ENCODE measurements at places on chromosomes 1 and 21.

GRCh38 chr1:185376840-185377635, 60.0 kb upstream of the IVNS1ABP start:
- DNase-seq: peak; percentile 53

DNA sequence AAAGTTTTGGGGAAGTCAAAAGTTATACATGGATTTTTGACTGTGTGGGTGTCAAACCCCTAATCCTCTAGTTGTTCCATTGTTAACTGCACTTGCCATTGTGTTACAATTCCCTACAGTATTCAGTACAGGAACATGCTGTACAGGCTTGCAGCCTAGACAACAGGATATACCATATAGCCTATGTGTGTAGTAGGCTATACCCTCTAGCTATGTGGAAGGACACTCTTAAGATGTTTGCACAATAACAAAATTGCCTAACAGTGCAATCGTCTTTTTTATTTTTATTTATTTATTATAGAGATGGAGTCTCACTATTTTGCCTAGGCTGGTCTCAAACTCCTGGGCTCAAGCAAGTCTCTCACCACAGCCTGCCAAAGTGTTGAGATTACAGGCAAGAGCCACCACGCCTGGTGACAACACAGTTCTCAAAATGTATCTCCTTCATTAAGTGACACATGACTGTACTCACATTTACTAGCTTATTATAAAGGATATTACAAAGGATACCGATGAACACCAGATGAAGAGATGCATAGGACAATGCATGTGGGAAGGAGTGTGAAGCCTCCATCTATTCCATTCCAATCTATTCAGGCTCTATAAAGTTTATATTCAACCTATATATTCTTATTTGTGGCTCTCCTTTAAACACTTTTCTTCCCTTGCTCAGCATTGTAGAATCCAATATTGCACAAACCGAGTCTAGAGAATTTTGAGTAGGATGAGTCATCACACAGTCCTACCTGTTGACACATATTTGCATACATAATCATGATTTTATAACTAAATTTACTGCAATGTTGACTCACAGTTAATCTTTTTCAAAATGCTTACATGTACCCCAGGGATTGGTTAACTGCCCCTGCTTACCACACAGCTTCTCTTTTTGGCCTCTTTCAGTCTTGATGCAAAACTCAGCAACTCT, 28.4 kb upstream of the CEP350 start:
- no peak for DNase-seq

DNA sequence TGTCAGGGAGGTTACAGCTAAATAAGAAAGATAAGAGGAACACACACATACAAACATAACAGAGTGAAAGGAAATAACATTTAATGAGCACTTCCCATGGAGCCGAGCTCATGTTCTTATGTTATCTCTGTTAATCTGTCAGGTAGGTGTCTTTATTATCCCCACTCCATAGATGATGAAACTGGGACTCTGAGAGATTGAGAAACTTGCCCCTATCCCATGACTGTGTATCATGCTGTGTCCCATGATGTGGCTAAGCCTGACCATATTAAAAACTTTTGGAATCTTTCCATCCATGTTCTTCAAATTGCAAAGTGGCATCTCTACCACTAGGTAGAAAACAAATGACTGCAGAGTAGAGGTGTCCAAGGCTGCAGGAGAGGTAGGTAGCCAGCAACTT, 285.2 kb upstream of the SGIP1 start:
- no peak for DNase-seq

GRCh38 chr1:156214024-156214748, 1.4 kb downstream of the PMF1 start:
- DNase-seq: peak; percentile 59

DNA sequence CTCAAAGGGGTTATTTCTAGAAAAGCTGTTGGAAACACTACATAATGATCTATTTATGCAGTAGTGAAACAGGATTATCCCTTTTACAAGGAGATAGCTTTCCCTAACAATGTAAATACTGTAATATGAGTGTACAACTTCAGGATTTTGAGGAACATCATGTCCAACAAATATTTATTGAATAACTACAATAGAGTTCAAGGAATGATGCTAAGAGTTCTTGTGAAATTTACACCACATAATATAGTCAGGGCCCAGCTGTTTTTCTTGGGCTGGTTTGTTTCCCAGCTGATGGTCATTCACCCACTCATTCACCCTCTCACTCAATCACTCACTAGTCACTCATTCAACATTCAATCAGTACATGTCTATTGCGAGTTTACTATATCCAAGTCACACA, 12.3 kb upstream of the LYPLAL1 start:
- DNase-seq: no peak

- DNase-seq: peak; percentile 38
Measured at GRCh38 chr21:33019885-33020557, 5.7 kb upstream of the OLIG2 start.

- peak; percentile 85 for DNase-seq
Measured at GRCh38 chr21:42833439-42833815, 45.9 kb downstream of the WDR4 start.

DNA sequence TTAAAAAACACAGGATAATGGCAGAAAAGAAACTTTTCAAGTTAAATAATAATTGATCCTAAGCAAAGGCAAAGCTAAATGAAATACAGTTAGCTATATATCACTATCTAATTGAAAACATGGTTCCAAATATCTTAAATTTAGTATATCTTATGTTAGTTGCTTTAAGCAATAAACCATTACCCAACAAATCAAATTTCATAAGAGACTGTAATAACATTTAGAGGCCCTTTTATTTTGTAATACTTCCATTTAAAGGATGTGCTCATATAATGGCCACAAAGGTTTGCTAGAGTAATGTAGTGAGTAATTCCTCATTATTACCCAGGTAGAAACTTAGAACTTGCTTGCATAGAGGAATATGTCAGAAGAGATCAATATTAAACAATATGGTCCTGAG, 32.3 kb downstream of the RPL5 start:
- no peak for DNase-seq

DNA sequence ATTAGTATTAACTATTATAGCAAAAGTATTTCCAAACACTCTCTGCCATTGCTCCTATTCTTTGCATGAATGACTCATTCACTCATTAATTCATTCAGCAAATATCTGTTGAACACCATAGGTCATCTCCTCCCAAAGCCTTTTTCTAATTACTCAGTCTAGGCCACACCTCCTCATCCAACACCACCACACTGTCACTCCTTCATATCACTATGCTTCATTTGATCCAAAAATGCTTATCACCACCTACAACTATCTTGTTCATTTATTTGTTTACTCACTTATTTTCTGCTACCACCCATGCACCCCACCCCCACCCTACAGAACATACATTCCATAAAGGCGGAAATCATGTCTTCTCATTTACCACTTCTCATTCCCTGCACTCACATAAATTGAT, 94.4 kb upstream of the TNFSF4 start:
- no peak for DNase-seq

GRCh38 chr1:240210026-240210425, 118.3 kb downstream of the FMN2 start:
- DNase-seq: no peak

- no peak for DNase-seq
Measured at GRCh38 chr1:54477153-54477561, 70.9 kb upstream of the ACOT11 start.

- no peak for DNase-seq
Measured at GRCh38 chr1:225974454-225974853, 24.7 kb downstream of the SDE2 start.

DNA sequence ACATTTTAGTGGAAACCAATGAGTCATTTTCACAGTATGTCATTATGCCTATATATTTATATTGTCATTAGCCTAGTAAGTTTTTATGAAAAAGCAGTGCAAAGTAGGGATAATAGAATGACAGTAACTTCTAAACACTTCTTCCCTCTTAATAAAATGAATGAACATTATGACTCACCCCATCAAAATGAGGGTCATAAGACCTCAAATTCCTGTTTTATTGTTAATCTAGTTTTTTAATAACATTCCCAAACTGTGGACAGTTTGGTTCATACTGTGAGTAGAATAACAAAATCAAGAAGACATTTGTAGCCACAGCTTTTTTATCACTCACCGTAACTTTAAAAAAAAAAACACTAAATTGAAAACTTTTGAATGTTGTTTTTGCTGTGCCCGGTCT, 160.5 kb downstream of the LRRC40 start:
- DNase-seq: no peak

DNA sequence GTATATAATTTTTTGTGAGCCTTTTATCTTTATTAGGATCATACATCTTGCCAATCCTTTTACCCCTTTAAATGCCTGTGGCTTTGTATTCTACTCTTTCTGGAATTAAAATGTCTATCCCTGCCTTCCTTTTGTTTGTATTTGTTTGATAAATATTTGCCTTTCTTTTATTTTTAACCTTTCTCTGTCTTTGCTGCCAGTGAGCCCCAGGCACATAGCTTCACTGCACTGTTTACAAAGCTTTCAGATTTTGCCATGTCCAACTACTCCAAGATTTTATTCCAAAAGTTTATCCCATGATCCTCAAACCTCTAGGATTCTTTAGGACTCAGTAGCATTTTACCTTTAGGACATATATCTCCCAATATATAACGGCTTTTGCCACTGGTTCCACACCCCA, 281.2 kb downstream of the PAPPA2 start:
- no peak for DNase-seq

- DNase-seq: no peak
Measured at GRCh38 chr21:27173053-27173452, 206.2 kb upstream of the ADAMTS5 start.

- no peak for DNase-seq
Measured at GRCh38 chr1:61936839-61937238, 194.6 kb downstream of the PATJ start.

GRCh38 chr1:22203335-22203734, 60.4 kb upstream of the WNT4 start:
- no peak for DNase-seq

DNA sequence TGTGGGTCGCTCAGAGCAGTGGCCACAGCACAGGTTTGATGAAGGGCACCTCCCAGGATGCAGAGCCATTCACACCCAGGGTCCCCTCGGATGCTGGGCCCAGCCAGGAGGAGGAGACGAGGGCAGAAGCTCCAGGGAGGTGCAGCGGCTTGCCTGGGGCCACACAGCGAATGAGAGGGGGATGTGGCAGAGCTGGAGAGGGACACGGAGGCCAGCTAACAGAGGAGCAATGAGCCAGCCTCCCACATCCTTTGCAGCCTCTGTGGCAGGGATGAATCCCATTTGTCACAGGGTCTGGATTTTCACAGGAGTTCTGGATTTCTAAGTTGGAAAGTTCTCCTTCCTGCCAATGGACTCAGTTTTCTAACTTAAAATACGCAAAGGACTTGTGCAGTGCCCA, 35.9 kb downstream of the CHD5 start:
- no peak for DNase-seq

DNA sequence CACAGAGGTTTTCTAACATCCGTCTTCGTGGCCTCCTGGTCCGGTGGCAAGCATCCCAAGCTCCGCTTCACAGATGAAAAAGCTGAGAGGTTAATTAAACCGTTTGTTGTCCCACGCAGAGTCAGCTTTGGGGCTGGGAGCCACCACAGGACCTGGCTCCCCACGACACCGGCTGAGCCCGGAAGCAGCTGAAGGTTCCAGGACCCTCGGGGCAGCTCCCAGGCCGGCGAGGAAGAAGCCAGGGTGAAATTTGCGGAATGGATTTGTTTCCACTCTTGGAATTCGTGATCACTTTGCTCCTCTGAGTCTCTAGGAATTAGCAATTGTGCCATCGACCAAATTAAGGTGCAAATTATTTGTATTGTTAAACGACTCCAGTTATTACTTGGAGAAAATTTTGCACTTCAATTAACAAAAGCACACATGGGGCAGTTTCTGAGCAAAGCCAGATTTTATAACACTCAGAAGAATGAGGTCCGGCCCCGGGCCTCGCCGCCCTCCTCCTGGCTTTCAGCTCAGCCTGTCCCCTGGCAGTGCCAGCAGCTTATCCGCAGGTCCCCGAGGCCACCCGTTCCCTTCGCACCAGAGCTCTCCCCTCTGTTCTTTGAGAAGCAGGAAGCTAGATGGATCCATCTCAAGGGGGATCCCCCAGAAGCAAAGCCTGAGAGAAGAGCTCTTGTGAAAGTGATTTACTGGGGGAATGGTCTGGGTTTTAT, 69.1 kb downstream of the SIK1 start:
- DNase-seq: no peak

DNA sequence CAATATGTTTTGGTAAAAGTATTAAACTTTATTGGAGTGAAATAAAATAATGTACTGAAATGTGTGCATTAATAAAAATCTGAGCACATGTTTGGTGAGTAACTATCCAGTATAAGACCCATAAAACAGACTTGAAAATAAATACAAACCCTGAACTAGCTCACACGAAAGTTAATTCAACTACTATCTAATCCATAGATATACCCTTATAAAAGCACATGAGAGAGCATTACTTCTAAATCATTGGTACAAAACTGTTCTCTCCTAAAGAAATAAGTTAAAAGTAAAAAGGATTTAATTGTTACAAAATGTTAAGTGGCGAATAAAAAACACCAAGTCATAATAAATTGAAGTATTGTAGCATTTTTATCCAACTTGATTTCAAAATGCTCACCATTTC, 295.6 kb downstream of the PTPRC start:
- DNase-seq: no peak

DNA sequence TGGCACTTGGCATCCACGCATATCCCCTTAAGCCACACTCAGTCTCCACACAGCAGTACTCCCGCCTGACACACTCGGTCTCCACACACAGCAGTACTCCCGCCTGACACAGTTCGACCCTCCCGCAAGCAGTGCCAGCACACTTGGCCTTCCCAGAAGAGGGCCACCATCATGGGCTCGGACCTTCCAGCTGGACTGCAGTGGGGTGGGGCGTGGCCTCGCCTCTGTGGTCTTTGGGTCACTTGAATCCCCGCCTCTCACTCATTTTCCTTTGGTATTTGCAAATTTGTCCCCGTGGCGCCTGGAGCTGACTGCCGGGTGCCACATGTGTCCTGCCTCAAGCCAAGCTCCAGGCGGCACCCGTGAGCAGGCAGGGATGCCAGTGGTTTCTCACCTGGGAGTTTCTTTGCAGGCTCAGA, 63.7 kb downstream of the FAAP20 start:
- no peak for DNase-seq

DNA sequence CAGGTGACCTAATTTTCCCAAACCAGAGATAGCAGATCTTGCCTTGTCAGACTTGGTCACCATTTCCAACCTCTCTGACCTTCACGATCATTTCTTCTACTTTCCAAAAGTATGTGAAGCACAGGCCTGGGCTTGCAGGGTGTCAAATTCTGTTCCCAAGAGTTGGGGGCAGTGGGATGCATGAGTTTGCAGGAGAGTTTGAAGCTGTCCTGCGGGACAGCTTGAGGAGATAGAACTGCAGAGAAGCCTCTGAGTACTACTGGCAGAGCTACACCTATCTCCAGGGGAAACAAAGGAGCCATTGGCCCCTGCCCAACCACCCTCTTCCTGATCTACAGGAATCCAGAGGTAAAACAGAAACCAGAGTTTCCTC, 11.3 kb downstream of the TXNIP start:
- no peak for DNase-seq

- no peak for DNase-seq
Measured at GRCh38 chr1:201302163-201303152, 19.2 kb downstream of the PKP1 start.

Data from activated CD8-positive, alpha-beta memory T cell treated with anti-CD3 and anti-CD28 coated beads, Interleukin-2, amount 10 ng/mL, durations not matched to agents 7 days and 5 days (primary cell).